GF-D8 (cell line): ENCODE measurements at places on chromosomes 5 and 9.

- DNase-seq: no peak
Measured at GRCh38 chr5:82436291-82436690, 158.1 kb upstream of the RPS23 start.

GRCh38 chr9:110099236-110100095 is 108.5 kb downstream of the C9orf152 start:
- DNase-seq: no peak

GRCh38 chr5:71865665-71866320 is 146.7 kb downstream of the CARTPT start:
- DNase-seq: no peak

GRCh38 chr5:54295651-54296276 is 14.6 kb downstream of the ARL15 start:
- DNase-seq: no peak

DNA sequence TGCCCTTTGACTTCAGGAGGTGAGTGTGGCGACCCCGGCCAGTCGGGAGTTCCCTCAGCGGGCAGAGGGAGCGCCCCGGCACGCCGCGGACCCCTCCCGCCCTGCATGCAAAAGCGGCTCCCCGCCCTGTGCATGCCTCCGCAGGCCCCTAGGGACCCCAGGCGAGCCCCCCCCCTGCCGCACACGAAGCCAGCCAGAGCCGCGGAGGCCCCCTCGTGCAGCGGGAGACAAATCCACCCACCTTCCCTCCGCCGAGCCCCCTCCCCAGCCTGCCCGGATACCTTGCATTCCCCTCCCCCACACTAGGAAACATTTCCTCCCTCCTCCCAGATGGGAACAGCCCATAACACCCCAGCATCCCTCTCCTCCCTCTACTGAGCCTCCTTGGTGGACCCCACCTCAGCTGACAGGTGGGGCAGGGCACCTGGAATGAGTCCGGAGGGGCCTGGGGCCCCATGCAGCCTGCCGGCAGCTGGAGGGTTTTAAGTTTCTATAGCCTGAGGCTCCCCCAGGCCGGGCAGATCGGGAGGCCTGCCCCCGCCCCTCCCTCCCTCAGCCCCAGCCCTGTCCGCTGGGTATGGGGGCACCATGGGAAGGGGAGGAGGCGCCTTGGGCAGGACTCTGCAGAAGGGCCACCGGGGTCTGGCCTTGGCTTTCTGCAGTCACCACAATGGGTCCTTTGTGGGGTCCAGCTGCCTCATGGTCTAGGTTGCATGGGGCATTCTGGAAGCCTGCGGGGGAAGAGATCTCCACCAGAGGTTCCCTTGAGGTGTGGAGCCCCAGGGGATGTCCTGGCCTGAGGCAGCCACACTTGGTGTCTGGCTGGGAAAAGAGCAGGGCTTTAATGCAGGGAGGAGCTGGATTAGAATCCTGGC is 601 bp downstream of the ERGIC1 start:
- no peak for DNase-seq

GRCh38 chr5:72634444-72634843 is 127.2 kb upstream of the ZNF366 start:
- no peak for DNase-seq

DNA sequence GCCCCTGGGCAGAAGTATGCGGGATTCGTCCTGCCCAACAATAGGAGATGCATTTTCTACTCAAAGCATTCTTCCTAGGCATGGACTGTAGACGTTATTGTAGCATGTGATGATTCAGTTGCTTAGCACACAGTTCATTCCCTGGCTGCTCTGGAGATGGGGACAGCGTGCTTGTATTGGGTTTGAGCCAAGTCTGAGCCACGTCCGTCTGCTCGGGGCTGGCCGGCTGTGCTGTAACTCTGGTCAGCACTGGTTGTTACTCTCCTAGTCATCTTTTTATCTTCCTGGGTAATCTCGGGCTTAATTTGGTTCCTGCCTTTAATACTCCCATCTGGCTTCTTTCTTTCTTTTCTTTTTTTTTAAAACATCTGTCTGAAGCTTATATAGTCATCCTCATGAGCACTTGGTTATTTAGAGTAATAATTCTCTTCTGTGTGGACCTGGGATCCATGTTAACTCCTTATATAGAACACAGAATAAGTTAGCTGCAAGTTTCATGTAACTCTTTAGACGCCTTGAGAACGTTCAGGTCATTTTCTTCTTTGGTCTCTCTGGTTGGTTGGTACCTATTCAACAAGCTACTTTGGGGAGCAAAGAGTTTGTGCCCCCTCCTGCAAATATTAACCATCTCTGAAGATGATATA is 118.8 kb upstream of the RPS23 start:
- no peak for DNase-seq

GRCh38 chr5:117077142-117077541 is 502.5 kb upstream of the SEMA6A start:
- DNase-seq: no peak

DNA sequence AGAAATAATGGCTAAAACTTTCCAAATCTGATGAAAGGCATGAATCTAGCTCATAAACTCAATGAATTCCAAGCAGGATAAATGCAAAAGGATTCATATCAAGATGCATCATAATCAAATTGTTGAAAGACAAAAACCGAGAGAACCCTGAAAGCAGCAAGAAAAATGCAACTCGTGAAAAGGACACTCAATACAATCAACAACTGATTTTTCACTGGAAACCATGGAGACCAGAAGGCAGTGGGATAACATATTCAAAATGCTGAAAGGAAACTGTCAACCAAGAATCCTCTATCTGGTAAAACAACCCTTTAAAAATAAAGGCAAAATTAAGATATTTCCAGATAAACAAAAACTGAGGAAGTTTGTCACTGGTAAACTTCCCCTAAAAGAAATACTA is 9.5 kb downstream of the FBXL17 start:
- DNase-seq: no peak

- DNase-seq: no peak
Measured at GRCh38 chr5:39238366-39239105, 19.2 kb upstream of the FYB1 start.

DNA sequence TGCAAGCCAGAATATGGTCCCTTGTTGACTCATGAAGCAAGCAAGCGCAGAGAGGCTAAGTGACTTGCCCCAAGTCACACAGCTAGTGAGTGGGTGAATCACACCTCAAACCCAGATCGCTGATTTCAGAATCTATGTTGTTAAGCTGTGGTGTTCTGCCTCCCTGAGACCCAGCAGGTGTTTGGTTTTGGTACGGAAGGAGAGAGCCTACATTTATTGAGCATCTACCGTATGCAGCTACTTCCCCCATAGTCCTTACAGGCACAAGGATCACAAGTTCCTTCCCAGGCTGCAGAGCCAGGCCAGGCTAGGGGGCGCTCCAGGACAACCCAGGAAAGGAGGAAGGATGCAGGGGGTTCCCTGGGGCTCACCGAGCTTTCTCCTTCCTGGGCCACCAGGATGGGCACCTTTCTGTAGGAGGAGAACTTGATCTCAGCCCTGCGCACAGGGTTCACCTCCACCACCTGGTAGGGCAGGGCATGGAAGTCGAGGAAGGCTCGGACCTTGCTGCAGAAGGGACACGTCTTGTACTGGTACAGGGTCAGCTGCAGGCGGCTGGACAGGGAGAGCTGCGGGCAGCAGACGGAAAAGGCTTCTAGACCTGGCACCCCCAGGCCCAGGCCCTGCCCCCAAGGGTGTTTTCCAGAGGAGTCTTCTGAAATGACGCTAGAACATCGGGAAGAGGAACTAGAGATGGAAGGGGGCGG is 2.5 kb downstream of the PTGES2 start:
- DNase-seq: peak; percentile 28

DNA sequence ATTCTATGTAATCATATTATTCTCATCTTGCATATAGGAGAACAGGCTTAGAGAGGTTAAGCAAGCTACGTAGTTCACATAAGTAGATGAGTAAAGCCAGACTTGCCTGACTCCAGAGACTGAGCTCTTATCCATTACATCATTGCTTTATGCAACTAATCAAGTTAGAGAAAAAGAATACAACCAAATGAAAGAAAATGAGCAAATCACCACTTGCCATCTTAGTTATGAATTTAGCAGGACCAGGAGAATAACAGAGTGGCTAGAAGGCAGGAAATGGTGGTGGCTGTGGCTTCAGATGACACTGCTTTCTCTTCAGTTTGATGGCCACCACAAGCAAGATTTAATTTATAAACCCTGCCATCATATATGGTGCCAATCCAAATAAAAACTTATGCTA is 26.6 kb downstream of the POC5 start:
- DNase-seq: no peak

DNA sequence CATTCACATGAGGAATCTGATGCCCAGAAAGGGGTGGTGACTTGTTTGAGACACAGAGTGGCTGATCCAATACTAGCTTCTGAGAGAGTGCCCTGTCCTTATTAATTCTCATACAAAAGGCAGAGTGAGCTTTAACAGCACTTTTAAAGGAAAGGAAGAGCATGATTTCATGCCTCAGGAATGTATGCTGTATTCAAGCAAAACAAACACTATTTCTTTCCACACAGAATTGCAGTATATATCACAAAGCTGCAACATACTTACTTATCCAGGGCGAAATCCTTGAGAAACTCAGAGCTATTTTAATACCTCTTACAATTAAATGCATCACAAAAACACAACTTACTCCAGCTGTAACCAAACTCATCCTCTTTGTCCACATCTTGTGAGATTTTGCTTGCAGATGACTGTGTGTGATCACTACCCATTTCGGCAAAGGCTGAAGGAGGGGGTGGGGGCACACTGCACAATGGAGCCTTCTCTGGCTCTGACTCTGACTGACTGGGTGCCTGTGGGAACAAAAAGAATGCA is 139.8 kb downstream of the MPDZ start:
- DNase-seq: no peak

DNA sequence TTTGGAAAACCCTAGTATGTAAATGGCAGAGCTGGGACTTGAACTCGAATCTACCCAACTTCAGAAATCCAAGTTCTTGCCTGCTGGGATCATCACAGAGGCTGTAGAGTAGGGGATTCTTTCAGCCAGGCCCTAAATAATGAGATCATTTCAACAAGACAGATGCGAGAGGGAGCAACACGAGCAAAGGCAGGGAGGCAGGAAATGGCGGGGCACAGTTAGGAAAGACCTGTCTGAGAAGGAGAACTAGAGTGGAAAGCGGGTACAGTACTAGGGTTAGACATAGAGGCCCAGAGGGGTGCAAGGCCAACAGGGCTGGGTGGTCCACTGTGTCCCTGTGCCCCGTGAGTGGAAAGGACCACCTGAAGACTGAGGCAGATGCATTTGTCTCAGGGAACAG is 46.1 kb downstream of the MVB12B start:
- DNase-seq: no peak

- DNase-seq: no peak
Measured at GRCh38 chr5:150613991-150614660, 26.3 kb upstream of the SYNPO start.

GRCh38 chr5:65261499-65261898 is 220.2 kb downstream of the ADAMTS6 start:
- no peak for DNase-seq

GRCh38 chr9:74921737-74922136 is 31.0 kb downstream of the C9orf40 start:
- no peak for DNase-seq

DNA sequence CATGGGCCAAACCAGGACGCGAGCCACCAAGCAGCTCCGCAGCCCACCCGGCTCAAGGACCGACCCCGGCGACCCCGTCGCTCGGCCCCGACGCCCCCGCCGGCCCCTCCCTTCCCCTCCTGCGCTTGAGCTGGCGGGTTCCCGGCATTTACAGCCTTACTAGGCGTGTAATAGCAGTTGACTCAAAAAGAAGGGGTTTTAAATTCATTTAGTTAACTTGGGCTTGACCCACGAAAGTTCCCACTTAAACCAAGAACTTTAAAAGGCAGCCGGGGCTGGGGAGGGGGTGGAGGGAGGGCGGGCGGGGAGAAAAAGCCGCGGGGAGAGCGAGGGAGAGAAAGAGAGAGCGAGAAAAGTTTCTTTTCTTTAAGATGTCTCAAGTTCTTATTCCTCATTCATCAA is 636 bp downstream of the PRDM12 start:
- no peak for DNase-seq

- no peak for DNase-seq
Measured at GRCh38 chr5:97075649-97076048, 66.8 kb downstream of the LIX1 start.

GRCh38 chr5:146731909-146732659 is 146.5 kb downstream of the PPP2R2B start:
- DNase-seq: no peak

DNA sequence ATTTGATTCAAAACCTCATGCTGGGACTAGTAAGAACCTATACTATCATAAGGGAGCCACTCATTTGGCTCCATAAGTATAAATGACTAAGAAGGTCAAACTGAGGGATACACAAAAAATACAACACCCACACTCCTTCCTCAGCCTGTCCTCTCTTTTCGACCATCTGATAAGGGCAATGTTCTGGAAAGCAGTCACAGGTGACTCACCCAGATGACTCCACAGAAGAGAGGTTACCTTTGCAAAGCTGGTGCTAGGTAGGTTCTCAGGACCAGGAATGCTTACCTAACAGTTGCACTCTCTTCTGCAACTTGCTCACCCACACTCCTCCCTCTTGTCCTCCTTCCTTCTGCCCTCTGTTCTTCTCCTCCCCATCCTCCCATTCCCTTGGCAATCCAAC is 32.9 kb downstream of the LHFPL2 start:
- DNase-seq: no peak

- DNase-seq: no peak
Measured at GRCh38 chr5:169549453-169550100, 34.0 kb upstream of the SPDL1 start.

DNA sequence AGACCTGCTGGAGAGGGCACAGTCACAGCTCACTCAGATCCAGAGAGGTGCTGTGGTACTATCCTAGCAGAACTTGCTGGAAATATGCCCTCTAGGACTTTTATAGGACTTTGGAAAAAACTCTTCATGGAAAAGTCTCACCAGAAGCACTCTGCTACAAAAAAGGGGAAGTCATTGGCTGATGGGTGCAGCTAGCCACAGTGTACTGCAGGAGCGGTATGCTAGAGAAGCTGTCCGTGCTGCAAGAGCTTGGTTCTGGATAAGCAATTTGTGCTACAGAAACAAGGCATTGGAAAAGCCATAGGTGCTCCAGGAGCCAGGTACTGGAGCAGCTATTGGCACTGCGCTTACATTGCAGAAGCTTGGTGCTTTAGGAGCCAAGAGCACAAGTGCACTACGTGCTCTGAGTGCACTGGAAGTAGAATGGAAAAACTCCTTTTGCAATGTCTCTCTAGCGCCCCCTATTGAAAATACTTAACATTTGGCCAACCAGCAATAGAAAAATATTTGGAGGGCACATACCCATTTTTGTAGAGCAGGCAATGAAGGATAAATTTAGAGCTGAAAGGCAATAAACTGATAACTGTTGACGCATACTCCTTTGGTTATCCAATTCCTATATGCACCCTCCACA is 83.4 kb downstream of the MEGF10 start:
- DNase-seq: no peak

DNA sequence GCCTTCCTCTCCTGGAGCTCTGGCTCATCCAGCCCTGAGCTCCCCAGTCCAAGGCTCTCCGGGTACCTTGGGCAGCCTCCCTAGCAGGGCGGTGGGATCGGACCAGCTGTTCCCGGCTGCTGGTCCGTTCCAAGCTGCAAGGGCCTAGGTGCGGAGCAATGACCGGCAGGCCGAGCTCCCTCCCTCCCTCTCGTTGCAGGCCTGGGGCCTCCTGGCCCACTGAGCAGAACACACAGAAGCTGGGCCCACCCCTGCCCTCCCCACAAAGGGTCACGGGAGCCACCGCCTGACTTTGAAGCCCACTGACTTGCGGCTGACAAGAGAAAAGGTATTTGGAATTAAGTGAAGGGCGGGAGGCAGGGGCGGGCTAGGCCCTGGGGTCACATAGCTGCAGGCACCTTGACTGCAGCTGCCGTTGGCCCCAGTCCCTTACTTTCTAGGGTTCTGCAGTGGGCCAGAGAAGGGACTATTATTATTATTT is 104.7 kb upstream of the IER5L start:
- DNase-seq: no peak

- no peak for DNase-seq
Measured at GRCh38 chr5:6344593-6344989, 33.8 kb downstream of the MED10 start.
